ENCODE measurements at places on chromosomes 12 and 14.

DNA sequence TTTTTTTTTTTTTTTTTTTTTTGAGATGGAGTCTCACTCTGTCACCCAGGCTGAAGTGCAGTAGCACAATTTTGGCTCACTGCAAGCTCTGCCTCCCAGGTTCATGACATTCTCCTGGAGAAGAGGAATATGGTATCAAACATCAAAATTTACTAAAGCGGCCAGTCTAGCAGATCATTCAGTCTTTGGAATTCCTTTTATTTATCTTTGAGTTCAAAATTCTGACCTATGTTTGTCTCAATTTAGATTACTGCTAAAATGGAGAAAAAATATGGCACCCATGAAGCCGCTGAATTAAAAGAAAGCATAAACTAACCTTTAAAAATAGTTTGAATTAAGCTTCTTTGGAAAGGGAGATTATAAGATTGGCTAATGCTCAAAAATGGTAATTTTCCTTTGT, 64.5 kb upstream of the EGLN3 start:
- DNase-seq: no peak

DNA sequence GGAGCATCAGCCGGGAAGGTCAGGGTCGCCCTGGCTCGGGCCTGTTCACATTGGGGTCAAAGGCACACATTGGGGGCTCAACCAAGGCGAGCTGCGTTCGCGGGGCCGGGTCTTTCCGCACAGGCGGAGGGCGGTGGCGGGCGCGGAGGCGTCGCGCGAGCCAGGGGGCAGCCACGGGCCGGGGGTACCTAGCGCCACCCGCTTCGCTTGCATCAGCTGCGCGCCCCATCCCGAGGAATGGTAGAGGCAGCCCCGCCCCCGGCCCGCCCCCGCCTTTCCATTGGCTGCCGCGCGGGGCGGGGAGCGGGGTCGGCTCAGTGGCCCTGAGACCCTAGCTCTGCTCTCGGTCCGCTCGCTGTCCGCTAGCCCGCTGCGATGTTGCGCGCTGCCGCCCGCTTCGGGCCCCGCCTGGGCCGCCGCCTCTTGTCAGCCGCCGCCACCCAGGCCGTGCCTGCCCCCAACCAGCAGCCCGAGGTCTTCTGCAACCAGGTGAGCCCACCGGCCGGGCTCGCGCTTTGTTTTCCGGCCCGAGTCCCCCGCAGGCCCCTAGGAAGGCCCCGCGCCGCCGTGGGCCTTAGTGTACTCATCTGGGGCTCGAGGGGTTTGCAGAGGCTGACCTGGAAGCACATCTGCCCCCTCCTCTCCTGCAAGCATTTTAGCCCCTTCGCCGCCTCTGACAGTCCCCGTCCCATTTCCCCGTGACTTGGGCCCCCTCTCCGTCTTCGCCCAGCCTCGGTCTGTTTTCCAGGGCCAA, at the start of gene ALDH2:
ALDH2 (plus strand) TSS at position 326 of the 754 bp plus-strand sequence; CDS start at position 376, 50 bp downstream.
- peak; percentile 82 for DNase-seq

DNA sequence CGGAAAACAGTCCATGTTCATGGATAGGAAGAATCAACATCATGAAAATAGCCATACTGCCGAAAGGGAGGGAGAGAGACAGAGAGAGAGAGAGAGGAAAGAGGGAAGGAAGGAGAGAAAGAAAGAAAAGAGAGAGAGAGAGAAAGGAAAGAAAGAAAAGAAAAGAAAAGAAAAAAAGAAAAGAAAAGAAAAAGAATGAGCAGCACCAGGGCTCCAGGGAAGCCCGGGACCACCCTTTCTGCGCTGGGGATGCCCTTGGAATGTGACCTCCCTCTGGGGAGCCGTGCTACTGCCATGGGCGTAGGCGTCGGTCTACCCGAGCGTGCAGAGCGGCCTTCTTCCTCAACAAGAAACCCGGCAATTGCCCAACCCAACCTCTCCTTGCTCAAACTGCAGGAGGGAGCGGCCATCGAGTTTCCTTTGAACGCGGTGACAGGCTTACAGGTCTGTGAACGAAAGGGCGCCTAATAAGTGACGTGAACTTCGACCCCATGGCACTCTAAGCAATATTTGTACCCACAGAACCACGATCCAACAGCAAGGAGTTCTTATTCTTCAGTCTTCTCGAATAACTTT, 16.9 kb downstream of the OR6S1 start:
- DNase-seq: peak; percentile 45

DNA sequence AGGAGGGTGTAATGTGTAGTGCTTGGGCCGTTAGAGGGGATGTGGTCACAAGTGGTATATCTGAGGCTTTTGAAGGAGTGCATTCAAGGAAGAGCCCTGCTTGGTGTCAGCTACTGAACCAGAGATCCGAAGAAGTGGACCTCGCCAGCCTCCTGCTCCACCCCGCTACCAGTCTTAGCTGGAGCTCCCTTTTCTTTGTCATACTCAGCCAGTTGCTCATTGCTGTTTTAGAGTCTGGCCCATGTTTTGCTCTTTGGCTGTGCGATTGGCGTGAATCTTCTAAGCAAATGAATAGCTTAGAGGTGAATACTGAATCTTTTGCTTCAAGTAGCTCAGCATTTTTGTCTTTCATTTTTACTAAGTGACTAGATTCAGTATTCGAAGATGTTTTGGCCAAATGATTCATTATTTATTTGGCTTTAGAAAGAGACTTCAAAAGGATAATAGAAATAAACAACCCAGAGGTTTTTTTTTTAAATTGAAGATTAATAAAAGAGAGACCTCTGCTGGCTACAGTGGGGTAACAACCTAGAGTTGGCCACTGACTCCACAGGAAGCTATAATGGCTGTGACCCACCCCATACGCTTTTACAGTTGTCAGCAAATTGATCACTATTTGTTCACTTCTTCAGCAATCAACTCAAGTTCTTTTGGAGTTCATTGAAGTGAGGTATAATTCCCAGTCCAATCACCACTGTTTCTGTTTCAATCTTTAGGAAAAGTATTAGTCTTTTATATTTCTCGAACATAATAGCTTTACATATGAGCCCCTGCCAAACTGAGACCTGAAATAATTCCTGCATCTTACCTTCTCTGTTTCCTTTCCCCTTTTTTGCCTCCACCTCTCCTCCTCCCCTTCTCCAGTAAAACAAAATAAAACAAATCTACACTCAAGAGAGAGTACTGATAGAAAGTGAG, 19.9 kb downstream of the CDKN1B start:
- DNase-seq: no peak

DNA sequence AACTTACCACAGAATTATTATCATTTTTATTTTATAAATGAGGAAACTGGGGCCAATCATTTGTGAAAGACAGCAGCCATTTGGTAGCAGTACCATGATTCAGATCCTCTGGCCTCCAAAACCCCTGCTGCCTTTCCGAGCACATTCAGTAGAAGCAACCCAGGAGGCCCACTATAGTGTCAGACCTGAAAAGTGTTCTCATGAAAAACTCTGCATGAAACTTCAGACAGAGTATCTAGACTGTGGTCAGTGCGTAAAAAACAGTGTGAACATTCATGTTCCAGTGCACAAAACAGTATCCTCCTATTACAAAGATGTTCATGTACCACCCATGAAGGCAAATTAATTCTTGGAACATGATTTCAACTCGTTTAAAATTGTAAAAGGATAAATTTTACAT, 112.0 kb downstream of the EPS8 start:
- DNase-seq: no peak

DNA sequence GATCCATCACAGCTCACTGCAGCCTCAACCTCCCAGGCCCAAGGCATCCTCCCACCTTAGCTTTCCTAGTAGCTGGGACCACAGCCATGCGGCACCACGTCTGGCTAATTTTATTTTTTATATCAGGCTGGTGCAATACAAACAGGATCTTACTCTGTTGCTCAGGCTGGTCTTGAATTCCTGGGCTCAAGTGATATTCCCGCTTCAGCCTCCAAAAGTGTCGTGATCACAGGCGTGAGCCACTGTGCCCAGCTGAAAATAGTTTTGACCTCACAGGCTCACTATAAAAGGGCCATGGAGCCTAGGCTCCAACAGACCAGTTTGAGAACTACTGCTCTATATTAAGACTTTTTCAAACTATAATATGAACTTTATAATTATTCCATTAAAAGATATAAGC, 37.3 kb downstream of the SNX6 start:
- DNase-seq: no peak

DNA sequence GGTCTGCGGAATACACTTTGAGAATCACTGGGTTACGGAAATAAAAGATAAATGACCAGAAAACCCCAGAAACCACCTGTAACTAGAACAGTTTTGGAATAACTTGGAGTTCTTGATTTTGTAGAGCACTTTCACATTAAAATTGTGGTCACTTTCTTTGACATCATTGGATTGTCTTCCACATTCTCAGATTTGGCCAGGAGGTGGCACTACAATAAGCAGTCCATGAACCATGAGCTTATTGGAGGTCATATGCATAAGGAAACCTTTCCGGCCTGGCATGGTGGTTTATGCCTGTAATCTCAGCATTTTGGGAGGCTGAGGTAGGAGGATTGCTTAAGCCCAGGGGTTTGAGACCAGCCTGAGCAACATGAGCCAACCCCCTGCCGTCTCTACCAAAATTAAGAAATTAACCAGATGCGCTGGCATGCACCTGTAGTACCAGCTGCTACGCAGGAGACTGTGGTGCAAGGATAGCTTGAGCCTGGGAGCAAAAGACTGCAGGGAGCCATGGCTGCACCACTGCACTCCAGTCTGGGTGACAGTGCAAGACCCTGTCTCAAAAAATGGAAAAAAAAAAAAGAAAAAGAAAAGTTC, 107.7 kb upstream of the CAND1 start:
- no peak for DNase-seq

DNA sequence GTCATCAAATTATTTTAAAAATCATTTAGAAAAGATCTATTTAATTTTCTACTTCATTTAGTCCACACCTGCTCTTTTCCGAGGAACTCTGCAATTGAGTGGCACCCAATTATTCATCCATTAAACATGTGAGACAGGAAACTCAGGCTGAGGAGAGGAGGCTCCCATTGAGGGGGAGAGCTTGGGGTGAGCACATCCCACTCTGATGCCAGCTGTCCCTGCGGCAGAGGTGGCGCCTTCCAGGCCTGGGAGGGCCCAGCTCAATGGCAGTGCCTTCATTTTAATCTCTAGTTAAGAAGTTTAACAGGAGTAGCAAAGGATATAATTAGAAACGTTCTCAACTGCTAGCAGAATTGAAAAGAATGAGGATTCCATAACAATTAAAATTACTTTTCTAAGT, 92.0 kb downstream of the ITPR2 start:
- no peak for DNase-seq

DNA sequence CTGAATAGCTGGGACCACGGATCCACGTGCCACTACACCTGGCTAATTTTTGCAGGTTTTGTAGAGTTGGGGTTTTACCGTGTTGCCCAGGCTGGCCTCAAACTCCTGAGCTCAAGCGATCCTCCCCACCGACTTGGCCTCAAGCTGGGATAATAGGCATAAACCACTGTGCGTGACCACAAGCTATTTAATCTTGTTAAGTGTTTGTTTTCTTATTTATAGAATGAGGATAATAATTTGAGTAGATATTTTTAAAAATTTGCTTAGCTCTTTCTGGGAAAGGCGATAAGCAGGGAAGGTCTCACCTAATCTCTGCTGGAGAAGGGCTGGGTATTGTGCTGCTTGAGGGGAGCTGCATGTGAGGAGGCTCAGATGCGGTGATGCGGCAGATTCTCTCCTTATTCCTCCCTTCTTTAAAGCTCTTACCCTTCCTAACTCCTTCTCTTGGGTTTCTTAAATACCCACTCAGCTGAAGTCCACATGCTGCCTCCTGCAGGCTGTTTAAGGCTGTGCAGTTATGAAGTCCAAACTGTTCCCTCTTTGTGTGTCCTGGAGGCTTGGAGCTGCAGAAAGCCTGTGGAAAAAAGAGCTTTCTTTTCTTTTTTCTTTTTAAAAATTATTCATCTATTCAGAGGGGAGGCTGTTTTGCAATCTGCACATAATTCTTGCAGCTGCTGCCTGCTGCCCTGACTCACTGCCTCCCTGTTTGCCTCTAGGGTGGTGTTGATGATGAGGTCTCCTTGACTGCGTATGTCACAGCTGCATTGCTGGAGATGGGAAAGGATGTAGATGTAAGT, 37.9 kb downstream of the A2ML1 start:
- DNase-seq: peak; percentile 22

GRCh38 chr14:51609251-51609954, 42.3 kb upstream of the FRMD6 start:
- no peak for DNase-seq

- DNase-seq: no peak
Observed at GRCh38 chr14:93150227-93151208, 34.2 kb downstream of the MOAP1 start.

GRCh38 chr14:65040666-65041433, 54.2 kb downstream of the FNTB start:
- DNase-seq: no peak

DNA sequence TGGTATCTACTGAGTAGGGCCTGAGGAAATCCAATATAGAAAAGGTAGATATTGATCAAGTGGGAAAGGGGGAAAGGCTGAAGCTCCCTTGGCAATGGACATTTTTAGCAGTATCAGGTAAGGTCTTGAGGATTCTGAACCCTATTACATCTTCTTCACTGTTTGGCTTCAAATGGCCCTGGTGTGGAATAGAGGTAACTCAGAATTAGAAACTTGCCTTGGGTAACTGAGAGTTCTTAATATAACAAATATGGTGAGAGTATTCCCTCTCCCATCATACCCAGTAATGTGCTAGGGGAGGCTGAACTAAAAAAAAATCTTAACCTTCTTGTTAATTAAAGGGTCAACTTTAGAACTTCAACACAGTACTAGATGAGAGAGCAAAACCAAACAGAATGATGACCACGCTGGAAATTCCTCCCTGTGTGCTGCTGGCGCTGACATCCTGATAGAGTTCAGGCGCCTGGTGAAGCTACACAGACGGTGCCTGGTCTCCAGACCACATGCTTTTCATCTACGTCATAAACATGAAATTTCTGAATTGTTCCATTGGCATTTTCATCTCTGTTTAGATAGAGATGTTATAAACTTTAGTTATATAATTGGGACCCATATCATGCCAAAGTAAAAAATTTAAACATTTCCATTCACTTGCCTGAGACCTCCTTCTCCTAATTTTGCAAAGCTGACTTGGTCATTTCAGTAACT, 128.3 kb downstream of the AKAP6 start:
- no peak for DNase-seq

GRCh38 chr14:54566410-54567223, at the start of gene SAMD4A:
Gene SAMD4A, plus strand, starts transcription at chr14:54567128. Its CDS starts 789 bp downstream, at chr14:54567917.
- DNase-seq: peak; percentile 78

DNA sequence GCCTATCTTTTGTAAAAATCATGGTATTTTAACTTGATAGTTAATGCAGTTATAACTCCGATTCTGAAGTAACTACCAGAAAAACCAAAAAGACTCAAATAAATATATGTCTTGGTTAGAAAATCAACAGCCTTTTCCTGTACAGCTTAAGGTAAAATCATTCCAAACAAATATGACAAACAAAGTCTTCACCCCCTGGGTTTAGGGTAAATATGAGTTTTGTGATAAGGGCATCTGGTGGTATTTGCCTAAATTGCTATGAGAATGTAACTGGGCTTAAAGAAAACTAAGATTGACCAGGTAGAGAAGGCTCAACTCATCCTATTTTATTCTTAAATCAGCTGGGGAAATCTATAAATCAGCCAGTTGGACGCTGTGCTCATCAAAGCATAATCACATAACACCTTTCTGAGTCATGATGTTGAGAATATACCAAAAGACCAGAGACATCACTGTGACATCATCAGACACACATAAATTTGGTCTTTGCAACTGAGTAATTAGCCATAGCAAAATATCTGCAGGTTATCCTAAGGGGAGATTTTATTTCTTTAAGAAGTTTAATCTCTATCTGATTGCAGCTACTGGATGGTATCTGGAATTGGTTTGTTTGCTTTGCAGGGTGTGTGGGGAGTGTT, 133.9 kb downstream of the STXBP6 start:
- DNase-seq: no peak

GRCh38 chr12:8065991-8066594, at the start of gene C3AR1:
Gene C3AR1, minus strand, starts transcription at chr12:8066359. Its CDS starts 6,174 bp downstream, at chr12:8060185.
- no peak for DNase-seq
